Vagina (tissue), 2 donors: ENCODE measurements at places on chromosomes 16 and 17. TPM values are rescaled to one million over a fixed set of nuclear protein-coding genes. Genes with fewer than 3 reads are reported as not detected.
A peak's percentile ranks its signal among the peaks of the same experiment; 100 is the strongest.

GRCh38 chr17:76676629-76677028 lies 33.1 kb upstream of the ST6GALNAC1 start:
- no peaks in the 10 kb centered on the region for H3K36me3 ChIP-seq
- DNase-seq: no peak
- no peak overlapping the region for H3K27ac ChIP-seq
- no peak overlapping the region for H3K4me3 ChIP-seq
- H3K27me3 ChIP-seq: no peaks in the 10 kb centered on the region

DNA sequence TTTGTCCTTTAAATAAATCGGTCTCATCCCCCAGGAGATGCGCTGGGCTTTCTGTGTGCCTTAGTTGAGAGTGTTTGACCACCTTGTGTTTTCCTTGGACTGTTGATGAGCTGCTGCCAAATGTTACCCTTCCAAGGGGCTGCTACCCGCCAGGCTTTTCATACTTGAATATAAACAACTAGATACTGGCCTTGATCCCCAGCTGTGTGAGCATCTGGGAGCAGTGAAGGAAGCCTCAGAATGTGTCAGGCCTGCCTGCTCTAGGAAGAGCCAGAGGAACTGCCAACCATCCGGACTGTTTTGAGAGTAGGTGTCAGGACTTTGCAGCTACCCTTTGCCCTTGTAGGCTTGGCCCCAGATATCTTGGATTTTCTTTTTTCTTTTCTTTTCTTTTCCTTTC lies 57.8 kb downstream of the LDHD start:
- DNase-seq: no peak
- no peak overlapping the region for H3K4me3 ChIP-seq
- H3K36me3 ChIP-seq: no peaks in the 10 kb centered on the region
- no peaks in the 10 kb centered on the region for H3K27me3 ChIP-seq

Gene SHBG
- not detected for total RNA-seq

Gene PLEKHM1
- total RNA-seq: 93.1 TPM

DNA sequence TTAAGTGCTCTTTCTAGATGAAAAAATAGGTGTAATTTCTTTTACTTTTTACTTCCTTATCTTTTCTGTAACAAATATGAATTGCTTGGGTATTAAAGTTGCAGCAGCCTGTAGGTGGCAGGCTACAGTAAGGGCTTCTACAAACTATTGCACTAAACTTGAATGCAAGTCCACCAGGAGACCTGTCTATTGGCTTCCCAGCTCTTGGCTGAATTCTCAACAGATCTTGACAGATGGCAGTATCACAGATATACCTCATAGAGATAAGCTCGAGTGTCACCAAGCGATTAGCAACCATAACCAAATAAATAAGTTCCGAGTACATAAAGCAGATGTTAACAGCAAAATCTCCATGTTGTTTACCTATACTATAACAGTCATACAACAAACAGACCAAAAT lies 5.9 kb downstream of the BBS2 start:
- H3K27me3 ChIP-seq: no peaks in the 10 kb centered on the region
- peaks cover 44% of the 10 kb centered on the region for H3K4me1 ChIP-seq
- peaks cover 25% of the 10 kb centered on the region for H3K36me3 ChIP-seq
- peak overlapping the region; percentile 21 for H3K27ac ChIP-seq
- no peak overlapping the region for H3K4me3 ChIP-seq

Gene TOX3
- 1.2 TPM for total RNA-seq

Gene FXR2
- total RNA-seq: 36.1 TPM

GRCh38 chr16:88526008-88526905 lies 43.9 kb upstream of the ZC3H18 start:
- no peaks in the 10 kb centered on the region for H3K36me3 ChIP-seq
- no peak overlapping the region for H3K27ac ChIP-seq
- DNase-seq: no peak
- peaks cover 40% of the 10 kb centered on the region for H3K4me1 ChIP-seq

- no peak overlapping the region for H3K4me3 ChIP-seq
- no peaks in the 10 kb centered on the region for H3K4me1 ChIP-seq
- DNase-seq: no peak
- no peak overlapping the region for H3K27ac ChIP-seq
- H3K36me3 ChIP-seq: peaks cover 87% of the 10 kb centered on the region
Observed at GRCh38 chr17:43517615-43518386, 28.3 kb downstream of the ETV4 start.

DNA sequence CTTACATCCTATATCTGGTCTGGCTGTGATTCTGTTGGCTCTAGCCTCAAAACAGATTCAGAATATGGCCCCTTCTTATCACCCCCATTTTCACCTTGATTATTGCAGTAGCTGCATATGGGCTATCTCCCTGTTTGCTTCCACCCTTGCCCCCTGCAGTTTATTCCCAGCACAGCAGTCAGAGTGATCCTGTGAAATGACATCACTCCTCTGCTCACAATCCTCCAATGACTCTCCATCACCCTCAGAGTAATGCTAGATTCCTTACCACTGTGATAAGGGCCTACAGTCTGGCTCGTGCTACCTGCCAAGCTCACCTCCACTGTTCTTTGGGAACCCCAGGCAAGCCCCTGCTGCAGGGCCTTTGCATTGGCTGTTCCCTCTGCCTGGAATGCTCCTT lies 92.5 kb downstream of the ASIC2 start:
- no peak overlapping the region for H3K27ac ChIP-seq
- H3K36me3 ChIP-seq: no peaks in the 10 kb centered on the region
- no peaks in the 10 kb centered on the region for H3K27me3 ChIP-seq

DNA sequence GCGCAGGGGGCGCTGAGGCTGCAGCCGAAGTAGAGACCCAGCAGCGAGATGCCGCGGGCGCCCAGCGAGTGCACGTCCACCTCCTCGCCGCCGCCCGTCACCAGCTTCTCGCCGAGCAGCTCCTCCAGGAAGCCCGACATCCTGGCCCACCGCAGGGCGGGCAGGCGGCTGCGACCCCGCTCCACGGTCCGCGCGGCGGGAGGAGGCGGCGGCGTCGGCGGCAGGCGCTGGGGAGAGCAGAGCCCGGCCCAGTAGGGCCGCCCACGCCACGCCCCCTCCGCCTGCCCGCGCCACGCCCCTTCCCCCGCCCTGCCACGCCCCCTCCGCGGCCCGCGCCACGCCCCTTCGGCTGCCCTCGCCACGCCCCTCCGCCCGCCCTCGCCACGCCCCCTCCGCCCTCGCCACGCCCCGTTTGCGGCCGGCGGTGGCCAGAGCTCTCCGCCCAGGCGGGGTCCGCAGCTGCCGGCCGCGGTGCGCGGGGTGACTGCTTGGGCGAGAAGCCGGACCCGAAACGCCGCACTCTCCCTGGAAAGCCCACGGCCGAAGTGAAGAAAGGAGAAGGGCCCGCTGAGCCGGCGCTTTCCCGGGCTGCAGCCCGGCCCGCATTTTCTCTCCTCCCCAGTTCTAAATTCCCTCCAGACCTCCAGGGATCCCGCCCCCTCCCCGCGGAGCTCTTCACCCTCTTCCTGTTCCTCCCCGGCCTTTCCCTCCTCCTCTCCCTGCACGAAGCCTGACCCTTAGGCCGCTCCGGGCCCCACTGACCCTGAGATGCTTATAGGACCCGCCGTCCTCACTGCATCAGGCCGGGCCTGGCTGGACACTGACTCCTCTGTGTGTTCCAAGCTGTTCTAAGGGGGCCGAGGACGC lies at the start of gene NXN:
Gene NXN (minus strand): TSS at position 238 of the 867 bp plus-strand sequence.
- peak within 1 kb of the TSS; percentile 93 for H3K27ac ChIP-seq
- no peaks in the 10 kb centered on the region for H3K36me3 ChIP-seq
- H3K4me1 ChIP-seq: peaks cover 43% of the 10 kb centered on the region
- DNase-seq: no peak
- no peaks in the 10 kb centered on the region for H3K27me3 ChIP-seq

DNA sequence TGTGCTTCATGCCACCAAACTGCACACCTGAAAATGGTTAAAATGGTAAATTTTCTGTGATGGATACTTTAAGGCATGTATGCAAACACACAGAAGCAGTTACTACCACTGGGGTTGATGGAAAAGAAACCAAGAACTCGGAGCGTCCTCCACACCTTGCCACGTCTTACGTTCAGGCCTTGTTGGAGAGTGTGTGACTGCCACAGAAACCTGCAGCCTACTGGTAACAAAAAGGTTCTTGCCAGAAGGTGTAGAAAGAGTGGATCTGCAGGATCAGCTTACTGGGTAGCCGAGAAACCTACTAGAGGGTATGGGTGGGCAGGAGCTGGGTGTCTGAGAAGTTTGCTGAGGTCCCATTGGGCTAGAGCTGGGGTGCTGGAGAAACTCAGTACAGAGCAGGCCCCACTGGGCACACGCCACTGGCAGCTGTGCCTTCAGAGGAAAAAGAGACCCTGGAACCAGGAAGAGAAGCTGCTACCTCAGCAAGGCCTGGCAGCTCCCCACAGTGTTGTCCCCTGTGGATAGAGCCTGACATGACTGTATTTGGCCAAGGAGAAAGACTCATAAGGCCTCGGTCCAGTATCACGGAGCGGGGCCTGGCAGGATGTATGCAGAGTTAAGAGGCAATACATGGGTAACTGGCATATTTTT lies 204.6 kb downstream of the SEC14L1 start:
- H3K27me3 ChIP-seq: no peaks in the 10 kb centered on the region
- H3K4me1 ChIP-seq: peaks cover 30% of the 10 kb centered on the region
- peak; percentile 64 for DNase-seq
- no peak overlapping the region for H3K4me3 ChIP-seq
- H3K36me3 ChIP-seq: no peaks in the 10 kb centered on the region

- no peaks in the 10 kb centered on the region for H3K27me3 ChIP-seq
- H3K4me1 ChIP-seq: no peaks in the 10 kb centered on the region
- DNase-seq: no peak
- no peak overlapping the region for H3K4me3 ChIP-seq
- no peak overlapping the region for H3K27ac ChIP-seq
Observed at GRCh38 chr16:7967996-7968509, 622.3 kb downstream of the TMEM114 start.

Gene ZG16B
- total RNA-seq: 11.3 TPM

DNA sequence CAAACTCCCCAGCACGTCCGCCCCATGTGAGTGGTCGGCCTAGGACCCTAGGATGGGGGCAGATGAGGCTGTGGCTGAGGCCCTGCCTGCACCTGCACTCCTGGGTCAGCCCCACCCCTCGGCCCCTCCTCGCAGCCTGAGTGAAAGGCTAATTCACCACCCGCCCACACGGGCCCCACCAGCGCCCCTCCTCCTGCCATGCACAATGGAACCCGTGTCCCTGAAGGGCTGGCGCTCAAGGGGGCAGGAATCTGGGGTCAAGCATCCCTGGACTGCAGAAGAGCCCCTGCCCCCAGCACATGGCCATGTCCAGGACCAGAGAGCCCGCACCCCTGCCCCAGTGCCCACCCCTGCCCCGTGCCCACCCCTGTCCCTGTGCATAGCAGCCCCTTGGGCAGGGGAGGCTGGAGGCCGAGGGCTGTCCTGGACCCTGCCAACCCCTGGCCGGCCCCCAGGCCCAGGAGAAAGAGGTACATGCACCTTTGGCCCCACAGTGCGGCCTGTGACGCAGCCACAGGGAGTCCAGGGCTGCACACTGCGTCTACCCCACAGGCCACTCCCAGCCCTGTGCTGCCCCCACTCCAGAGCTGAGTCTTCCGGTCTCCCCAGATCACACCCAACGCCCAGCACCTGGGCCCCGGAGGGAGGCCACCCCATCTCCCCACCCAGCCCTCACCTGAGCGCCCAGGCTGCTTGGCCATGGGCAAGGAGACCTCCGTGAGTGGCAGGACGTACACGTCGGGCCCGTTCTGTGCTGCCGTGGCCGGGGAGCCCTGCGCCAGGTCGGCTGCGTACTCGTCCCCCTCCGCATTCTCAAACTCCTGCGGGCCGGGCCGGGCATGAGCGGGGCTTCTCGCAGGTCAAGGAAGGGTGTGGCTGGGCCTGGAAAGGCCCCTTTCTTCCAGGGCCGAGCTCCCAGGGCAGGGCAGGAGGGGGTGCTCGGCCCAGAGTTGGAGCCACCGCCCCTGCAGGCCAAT lies 34.6 kb upstream of the PVALEF start:
- no peaks in the 10 kb centered on the region for H3K4me1 ChIP-seq
- no peak for DNase-seq
- no peaks in the 10 kb centered on the region for H3K36me3 ChIP-seq

DNA sequence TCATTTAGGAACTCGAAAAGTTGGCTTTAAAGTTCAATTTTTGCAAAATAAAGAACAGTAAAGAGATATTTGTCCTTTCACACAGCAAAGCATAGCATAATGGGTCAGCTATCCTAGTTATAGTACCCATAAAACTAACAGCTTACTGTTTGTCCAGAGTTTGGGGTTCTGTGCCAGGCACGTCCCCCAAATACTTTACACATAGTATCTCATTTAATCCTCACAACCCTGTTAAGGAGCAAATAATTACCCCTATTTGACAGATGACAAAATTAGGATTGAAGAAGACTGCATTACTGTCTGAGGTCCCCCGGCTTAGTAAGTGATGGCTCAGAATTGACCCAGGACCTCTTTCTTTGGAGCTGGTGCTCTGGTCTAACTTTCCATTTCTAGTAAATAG lies 52.6 kb downstream of the MYO1D start:
- peaks cover 6% of the 10 kb centered on the region for H3K4me1 ChIP-seq
- no peak overlapping the region for H3K27ac ChIP-seq

DNA sequence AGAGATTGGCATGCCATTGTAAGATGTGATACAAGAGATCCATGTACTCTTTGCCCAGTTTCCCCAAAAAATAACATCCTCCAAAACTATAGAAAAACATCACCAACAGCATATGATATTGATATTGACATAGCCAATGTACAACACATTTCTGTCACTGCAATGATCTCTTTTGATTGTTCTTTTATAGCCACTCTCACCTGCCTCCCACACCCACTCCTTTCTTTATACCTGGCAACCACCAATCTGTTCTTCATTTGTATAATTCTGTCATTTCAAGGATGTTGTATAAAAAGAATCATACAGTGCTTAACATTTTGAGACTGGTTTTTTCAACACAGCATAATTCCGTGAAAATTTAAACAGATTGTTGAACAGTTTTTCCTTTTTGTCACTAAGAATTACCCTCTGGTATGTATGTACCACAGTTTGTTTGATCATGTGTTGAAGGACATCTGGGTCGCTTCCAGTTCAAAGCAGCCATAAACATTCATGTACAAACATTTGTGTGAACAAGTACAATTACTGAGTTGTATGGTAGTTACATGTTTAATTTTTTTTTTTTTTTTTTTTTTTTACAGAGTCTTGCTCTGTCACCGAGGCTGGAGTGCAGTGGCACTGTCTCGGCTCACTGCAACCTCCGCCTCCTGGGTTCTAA lies 9.9 kb downstream of the KRTAP9-1 start:
- no peaks in the 10 kb centered on the region for H3K36me3 ChIP-seq
- no peaks in the 10 kb centered on the region for H3K4me1 ChIP-seq
- H3K27ac ChIP-seq: no peak overlapping the region

- no peaks in the 10 kb centered on the region for H3K36me3 ChIP-seq
- H3K27me3 ChIP-seq: no peaks in the 10 kb centered on the region
- H3K4me3 ChIP-seq: peak overlapping the region; percentile 83
- peak overlapping the region; percentile 92 for H3K27ac ChIP-seq
- peaks cover 18% of the 10 kb centered on the region for H3K4me1 ChIP-seq
- DNase-seq: no peak
Observed at GRCh38 chr17:8287651-8288335, 677 bp upstream of the RANGRF start.

DNA sequence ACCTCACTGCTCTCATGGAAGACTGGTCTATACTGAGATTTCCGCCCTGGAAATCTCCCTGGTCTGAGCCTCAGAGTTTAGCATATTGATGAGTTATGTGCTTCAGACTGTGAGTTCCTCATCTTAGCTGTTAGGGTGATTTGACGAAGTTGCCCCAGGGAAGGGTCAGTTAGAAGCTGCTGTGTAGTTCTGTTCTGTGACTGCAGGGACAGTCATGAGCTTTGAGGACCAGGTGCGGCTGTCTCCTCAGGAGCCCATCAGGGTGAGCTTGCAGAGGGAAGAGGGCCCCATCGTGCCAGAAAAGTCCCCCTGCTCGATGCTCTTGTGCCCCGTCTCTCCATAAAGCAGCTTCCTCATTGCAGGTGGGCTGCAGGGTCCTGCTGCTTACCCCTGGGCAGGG lies 28.3 kb upstream of the IL17C start:
- no peak overlapping the region for H3K4me3 ChIP-seq
- no peaks in the 10 kb centered on the region for H3K27me3 ChIP-seq
- H3K27ac ChIP-seq: no peak overlapping the region
- H3K36me3 ChIP-seq: no peaks in the 10 kb centered on the region

Gene KRT39
- not detected for total RNA-seq
